ENCODE measurements at places on chromosomes 6 and 20.

DNA sequence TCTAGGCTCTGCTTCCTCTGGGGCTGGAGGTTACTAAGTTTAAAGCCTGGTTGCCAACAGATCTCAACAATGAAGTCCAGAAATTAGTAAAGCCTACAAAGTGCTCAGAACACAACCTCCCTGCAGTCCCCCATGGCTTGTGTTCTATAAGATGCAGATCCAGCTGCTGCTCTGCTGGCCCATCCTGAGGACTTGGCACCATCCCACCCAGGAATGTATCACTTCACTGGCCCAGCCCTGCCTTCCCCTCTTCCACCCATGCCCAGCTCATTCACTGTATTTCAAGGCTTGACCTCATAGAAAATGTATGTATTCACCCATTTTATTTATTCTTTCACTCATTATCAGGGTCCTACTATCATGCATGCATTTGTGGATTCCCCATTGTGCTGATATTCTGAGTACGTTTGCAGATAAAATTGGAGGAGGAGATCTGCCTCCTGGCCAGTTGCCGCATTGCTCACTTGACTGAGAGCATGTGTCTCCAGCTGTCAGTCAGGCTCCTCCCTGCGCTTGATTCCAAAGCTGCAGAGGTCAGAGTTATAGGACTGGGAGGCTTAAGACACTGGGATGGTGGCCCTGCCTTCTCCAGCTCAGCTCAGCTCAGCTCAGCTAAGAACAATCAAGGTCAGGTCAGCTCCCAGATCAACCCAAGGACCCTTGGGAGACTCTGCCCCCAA, 104.8 kb downstream of the MAFB start:
- DNase-seq: no peak

DNA sequence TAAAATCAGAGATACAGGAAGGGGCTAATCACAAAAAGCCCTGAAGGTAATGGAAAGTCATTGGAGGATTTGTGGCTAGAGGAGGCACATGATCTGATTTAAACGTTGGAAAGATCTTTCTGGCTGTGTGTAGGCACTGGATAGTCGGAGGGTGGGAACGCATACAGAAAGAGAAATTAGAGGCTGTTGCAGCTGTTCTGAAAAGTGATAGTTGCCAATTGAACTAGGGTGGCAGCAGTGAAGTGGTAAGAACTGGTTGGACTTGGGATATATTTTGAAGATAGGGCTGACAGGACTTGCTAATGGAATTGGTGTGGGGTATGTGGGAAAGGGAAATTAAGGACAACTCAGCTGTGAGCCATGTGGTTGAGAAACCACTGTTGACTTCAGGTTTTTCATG, 223.6 kb downstream of the OGFRL1 start:
- DNase-seq: no peak

- DNase-seq: no peak
Measured at GRCh38 chr20:59643615-59644061, 39.3 kb downstream of the PHACTR3 start.

DNA sequence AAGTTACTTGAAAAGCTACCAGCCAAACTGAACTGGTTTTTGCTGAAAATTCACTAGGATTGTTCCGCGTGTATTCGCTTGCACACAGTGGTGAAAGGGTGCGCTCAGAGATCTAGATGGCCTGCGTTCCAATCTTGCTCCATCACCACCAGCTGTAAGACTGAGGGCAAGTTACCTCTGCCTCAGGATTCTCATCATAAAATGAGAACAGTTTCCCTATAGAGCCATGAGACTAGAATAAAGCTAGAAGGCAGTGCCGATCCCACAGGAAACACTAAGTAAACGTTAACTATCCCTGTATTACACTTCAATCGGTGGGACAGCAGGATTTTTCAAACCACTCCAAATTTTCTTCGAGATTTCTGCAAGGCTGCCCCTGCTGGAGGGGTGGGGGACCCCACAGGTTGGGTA, 838 bp downstream of the AHCY start:
- no peak for DNase-seq

DNA sequence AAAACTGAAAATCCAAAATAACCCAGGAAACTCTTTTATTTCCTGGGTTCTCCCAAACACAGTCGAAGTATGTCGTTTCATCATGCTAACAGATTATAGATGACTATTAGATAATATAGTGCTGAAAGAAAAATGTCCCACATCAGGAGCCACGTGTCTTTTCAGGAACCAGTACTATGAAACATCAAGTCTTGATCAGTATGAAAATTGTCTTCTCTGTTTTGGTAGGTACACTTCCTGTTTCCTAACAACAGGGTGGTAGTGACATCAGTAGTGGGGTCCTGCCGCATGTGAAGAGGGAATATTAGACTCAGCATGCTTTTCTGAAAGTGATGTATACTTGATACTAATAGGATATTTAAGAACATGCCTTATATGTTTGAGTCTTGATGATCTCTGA, 136.7 kb downstream of the HIVEP1 start:
- no peak for DNase-seq

- DNase-seq: no peak
Measured at GRCh38 chr6:35170891-35171290, 29.8 kb upstream of the TCP11 start.
